ENCODE measurements at places on chromosomes 4 and X. TPM values are rescaled to one million over a fixed set of nuclear protein-coding genes. Genes with fewer than 3 reads are reported as not detected.

DNA sequence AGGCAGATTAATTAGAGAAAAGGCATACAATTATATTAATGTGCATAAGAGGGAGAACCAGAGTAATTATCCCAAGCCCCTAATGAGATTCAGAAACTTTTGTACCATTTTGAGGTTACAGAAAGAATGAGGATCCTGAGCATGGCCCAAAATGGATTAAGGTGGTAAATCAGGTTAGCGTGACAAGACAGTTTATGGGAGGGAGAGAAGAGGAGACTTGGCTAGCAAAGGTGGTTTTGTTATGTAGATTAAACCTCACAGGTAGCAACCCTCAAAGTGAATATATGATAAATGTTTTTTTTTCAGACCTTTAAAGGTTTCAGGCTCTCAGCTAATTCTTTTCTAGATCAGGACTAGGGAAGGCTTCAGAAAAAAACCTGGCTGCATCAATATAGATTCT, 781.8 kb downstream of the FAM133A start:
- no peak for DNase-seq

DNA sequence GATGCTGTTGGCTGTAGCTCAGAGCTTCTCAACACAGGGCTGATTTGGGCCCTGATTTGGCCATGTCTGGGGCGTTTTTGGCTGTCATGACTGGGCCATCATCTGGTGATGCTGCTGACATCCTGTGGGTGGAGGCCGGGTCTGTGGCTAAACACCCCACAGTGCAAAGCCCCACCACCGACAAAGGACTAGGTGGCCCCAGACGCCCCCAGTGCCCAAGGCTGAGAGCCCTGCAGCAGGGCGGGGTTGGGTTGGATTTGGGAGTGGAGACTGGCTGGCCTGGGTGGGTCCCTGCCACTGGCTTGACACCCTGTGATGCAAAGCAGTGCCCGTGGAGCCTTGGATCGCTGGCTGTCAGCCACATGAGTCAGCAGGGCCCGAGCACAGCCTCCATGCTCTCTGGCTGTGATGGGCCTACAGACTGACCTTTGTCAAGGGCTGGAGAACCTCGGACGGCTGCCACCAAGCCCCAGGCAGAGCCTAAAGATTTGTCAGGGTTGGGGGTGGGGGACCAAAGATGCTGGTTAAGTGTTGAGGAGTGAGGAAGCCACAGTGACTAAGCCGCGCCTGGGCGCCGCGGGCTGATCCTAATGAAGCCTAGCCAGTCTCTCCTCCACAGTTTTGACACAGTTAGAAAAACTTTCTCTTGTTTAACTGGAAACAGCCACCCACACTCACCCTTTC, 28.3 kb downstream of the CYTL1 start:
- peak; percentile 19 for DNase-seq

DNA sequence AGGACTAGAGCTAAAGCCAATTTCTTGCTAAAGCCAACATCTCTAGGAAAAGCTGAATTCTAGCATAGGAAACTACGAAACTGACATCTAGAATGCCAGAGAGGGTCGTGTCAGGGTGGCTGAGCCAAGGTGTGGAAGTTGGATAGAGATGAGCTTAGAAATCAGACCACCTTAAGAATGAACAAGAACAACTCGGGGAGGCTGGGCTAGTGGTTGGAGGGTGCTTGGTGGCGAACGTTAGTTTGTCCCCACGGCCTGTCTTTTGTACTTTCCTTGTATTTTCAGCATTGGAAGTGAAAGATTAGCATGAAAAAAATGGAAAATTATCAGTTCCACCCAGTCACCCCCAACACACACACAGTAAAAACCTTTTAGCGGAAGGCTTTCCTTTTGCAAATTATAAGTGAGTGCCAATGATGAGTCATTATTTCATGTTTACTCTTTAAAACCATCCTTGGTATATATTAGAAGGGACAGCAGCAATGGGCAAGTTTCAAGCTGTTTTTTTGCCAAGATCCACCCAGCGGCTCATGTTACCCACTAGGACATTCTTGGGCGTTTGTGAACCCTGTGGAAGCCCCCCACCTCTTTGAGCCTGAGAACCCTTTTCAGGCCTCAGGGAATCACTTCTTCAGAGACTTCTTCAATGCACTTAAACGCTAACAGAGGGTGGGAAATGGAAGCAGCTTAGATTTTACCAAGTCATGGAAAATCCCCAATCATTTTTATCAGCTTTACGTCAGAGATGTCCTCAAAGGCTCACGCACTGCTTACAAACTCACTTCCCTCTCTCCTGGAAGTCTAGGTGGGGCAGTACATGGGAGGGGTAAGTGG, 4.9 kb upstream of the PPEF1 start:
- DNase-seq, result peak; percentile 64

GRCh38 chrX:46294234-46294633, 251.0 kb downstream of the ZNF674 start:
- no peak for DNase-seq

Gene CTPS2
- 9.2 TPM for total RNA-seq

Gene NEIL3
- total RNA-seq, result 1.2 TPM

Gene RRH
- total RNA-seq, result not detected

Gene CT83
- total RNA-seq, result not detected

Data from lung microvascular endothelial cell (primary cell).